ENCODE measurements at places on chromosomes 12 and 14. TPM values are rescaled to one million over a fixed set of nuclear protein-coding genes. Genes with fewer than 3 reads are reported as not detected.

The SRRM4 gene
- not detected for total RNA-seq

The DEPDC4 gene
- total RNA-seq: 1.2 TPM

The CCDC60 gene
- not detected for total RNA-seq

The SAMD15 gene
- total RNA-seq: 1.4 TPM

The CDKL1 gene
- 7.5 TPM for total RNA-seq

The WNT5B gene
- total RNA-seq: 2.4 TPM

The SLC25A47 gene
- not detected for total RNA-seq

The TMEM30B gene
- 0.25 TPM for total RNA-seq

The PTGR2 gene
- total RNA-seq: 8.2 TPM

The SMCO2 gene
- not detected for total RNA-seq

The TMEM132D gene
- not detected for total RNA-seq

The SLC17A8 gene
- 0.06 TPM for total RNA-seq

The KRT83 gene
- 5.3 TPM for total RNA-seq

The ANG gene
- 12.2 TPM for total RNA-seq

The CLEC1B gene
- total RNA-seq: not detected

The POLE2 gene
- 14.0 TPM for total RNA-seq

The AKAP5 gene
- 0.36 TPM for total RNA-seq

The ASIC1 gene
- 5.1 TPM for total RNA-seq

The KCNA1 gene
- total RNA-seq: not detected

The TBK1 gene
- 22.0 TPM for total RNA-seq

The GABARAPL1 gene
- total RNA-seq: 39.6 TPM

The PRR4 gene
- total RNA-seq: 2.7 TPM

The GLT8D2 gene
- total RNA-seq: 0.23 TPM

The ORMDL2 gene
- 102 TPM for total RNA-seq

The TCP11L2 gene
- total RNA-seq: 2.4 TPM

The OR4E2 gene
- total RNA-seq: not detected

Data from A549 treated with AZD2906 at 1 μM for 4 hours (cell line).